ENCODE measurements at places on chromosomes 11 and 22.

- DNase-seq = no peak
These were observed 63.7 kb upstream of the HEPHL1 start for GRCh38 chr11:93957397-93957952.

DNA sequence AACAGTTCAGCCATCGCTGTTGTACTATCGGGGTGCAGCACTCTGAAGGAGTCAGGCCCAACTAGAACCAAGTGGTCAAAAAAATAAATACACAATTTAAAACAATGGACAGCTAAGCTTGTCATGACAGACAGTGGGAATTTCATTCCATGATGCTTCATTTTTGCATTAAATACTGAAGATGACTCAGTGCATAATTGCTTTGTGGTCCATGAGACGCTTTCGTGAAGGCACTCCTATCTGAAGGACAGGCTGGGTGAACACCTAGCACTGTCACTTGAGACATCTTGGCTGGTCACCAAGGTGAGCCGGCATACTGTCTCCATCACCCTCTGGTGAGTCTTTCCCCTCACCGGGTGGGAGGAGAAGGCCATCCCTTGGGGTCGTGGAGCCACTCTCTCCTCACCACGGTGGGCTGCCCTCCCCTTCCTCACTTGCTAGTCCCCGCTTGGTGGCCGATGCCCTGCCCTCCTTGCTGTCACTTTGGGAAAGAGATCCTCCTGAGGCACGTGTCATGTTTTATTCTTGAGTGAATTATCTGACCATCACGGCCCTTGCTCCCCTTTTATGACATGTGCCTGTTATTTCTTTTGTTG is 4.9 kb upstream of the TESMIN start:
- no peak for DNase-seq

DNA sequence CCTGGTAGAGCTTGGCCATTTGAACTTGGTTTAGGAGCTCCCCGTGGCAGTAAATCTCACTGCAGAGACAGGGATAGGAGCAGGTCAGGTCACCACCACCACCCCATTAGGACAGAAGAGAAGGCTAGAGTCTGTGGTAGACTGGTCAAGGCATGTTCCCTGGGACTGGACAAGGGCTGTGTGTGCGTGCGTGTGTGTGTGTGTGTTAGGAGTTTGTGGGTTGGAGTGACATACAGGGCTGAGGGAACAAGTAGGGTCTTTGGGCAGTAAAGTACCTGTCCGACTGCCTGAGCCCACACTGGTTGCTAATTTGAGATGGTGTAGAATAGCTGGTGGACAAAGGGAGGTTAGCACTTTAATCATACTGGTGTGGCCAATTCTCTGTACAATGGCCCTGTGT is 16.1 kb downstream of the TREH start:
- no peak for DNase-seq

GRCh38 chr11:64359712-64360445 is 917 bp downstream of the RPS6KA4 start:
- DNase-seq = peak; percentile 15

GRCh38 chr22:34255042-34255441 is 334.8 kb upstream of the LARGE1 start:
- no peak for DNase-seq
